H9 (cell line): ENCODE measurements at places on chromosomes 2 and 18.
A peak's percentile ranks its signal among the peaks of the same experiment; 100 is the strongest.

- no peak for DNase-seq
These were observed 6.2 kb upstream of the CHST10 start for GRCh38 chr2:100423631-100424030.

DNA sequence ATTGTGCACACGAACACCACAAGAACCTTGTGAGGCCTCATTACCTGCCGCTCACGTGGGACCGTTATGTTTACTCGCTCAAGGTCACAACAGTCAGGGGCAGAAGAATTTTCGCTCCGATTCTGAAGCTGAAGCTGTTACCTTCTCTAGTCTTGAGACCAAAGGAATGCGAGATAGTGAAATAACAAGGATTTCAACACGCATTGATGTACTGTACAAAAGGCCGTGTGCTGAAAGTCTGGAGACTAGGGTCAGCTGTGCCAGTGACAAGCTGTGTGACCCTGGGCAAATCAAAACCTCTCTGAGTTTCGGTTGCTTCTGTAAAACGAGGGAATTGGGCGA lies 583 bp downstream of the NEMP2 start:
- no peak for DNase-seq

DNA sequence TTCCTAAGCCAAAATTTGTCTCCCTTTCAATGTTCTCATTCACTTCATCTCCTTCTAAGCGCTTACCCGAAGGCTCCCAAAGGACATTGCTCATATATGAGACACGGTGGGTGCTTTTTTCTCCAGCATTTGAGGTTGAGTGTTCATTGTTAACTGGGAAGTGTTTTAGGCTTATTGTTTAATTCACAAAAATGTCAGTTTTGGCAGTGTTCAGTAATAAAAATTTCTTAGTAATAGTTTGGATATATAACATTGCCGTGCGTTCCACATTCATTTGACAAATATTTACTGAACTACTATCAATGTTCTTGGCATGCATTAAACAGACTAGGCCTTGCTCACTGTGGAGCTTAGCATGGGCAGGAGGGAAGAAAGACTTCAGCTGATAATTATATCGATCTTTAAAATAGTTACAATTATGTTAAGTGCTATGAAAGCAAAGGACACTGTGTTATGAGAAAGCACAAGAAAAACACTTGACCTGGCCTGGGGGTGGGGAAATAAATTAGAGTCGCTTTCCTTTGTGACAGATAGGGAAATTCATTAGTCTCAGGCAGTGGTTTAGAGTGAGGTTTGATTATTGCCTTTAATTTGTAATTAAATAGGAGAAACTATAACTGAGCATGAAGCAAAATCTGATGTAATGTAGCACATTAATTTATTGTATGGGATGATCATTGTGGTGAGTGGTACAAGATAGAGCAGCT lies 82.2 kb upstream of the DOCK10 start:
- no peak for DNase-seq

DNA sequence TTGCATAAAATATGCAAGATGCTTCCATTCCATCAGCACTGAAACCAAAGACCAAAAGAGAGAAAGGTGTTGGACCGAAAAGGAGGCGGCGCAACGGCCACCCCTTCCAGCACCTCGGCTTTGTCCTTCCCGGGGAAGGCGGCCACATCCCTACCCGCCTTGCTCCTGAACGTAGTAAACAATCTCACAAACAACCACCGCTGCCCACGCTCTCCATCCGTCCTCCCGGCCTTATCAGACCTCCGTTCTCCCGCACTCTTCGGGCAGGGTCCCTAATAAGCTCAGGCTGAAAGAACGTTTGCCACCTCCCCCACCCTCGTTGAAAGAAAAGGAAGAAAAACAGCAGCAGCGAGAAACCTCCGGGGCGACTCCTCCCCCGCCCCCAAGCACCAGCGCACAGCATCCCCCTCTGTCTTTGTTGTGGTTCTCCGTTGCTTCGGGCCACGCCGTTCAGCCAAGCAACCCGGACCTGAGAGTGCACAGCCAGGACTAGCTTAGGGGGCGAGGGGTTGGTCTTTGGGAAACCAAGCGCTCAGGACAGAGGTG lies 4.4 kb downstream of the EVX2 start:
- DNase-seq = peak; percentile 63

- DNase-seq = no peak
These were observed 698.6 kb downstream of the DCC start for GRCh38 chr18:53038608-53039007.

DNA sequence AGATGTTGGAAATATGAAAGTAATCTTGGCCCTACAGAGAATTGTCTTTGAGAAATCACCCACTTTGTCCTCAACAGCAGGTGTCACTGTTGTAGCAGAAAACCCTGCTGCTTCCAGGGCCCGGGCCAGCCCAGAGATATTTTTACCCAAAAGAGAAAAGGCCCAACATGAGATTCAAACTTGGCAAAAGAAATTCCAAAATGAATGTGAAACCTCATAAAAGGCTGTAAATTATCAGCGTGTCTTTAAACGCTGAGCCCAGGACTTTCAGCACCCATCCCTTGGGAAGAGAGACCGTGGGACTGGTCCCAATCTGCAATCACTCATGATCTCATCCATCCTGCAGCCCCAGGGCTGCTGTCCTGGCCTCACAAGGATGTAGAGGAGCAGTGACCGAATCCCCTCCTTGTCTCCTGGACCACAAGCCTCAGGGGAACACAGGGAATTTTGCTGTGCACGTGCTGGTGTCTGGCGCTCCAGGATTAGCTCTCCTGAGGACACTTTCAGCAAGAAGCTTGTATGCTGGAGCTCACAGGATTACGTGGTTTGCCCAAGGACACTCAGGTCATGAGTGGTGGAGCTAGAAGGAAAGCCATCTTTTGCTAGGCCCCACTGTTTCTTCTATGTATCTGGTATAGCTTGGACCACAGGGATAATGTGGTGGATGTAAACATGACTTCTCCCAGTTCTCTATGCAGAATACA lies 202.1 kb downstream of the RNF144A start:
- no peak for DNase-seq
